ENCODE measurements at places on chromosomes 12 and 14.

DNA sequence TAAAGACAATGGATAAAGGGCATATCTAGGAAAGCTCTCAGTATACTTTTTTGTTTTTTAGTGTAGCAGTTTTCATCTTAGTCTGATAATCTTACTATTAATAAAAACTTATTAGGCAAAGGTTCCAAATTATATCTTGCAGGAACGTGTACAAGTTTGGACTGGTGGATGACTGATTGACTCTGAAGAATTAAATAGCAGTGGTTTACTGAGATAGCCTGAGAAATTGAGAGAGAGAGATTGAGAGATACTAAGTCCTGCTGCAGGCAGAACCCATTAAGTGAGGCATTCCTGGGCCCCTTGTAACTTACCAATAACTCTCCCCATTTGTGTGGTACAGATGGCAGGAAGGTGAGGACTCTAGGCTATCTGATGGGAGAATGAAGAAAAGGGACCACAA, 80.2 kb upstream of the SLC38A2 start:
- DNase-seq: no peak

GRCh38 chr12:179131-179884, 34.6 kb downstream of the SLC6A12 start:
- no peak for DNase-seq

GRCh38 chr12:120158351-120158750, 36.2 kb downstream of the GCN1 start:
- DNase-seq: no peak

- no peak for DNase-seq
Observed at GRCh38 chr12:126742241-126742641, 1524.7 kb upstream of the TMEM132C start.

DNA sequence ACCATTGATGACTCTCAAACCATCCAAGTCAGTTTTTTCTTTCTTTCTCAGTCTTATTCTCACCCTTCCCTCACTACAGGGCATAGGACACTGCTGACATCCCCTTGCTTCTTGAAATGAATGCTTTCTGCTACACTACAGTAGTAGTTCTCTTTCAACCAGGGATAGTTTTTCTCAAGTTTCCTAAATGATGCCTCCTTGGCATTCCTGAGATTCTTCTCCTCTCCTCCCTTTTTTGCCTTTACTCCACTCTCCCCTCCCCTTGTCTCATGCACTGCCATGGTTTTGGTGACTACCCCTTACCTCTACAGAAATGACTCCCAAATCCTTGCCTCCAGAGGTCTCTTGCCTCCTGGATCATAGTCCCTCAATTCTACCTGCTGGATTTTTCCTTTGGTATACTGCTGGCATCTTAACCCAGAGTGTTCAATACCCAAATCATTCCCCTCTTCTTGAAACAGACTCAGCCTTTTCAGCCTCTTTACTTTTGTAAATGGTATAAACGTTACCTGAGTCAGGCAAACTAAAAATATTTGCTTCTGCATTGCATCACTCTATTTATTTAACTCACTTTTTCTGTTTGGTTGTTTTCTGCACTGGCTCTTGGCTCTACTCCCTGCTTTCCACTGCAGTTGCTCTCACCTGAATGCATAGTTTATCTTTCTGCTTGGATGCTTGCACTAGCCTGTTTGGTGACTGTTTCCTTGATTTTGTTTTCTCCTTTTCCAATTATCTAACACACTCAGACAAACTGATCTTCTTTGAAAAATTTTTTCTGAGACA, 211.6 kb upstream of the IGF1 start:
- DNase-seq: no peak

GRCh38 chr12:18612971-18613370, 124.8 kb downstream of the PLCZ1 start:
- DNase-seq: no peak

DNA sequence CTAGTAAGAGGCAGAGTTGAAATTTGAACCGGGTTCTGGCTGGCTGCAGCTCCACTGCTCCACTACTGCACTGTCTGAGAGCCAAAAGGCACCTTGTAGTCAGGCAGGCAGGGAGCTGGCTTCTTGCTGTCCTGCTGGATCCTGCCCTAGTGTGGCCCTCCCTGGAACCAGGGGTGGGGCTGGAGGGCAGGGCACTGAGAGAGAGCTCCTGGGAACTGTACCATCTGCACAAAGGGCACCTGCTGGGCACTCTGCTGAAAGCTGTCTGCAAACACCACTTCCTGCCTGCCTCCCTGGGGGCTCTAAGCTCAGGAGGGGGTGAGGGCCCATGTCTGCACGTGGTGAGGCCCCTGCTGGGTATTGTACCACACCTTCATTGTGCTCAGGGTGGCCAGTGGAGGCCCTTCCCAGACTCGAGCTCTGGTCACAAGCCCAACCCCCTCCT, 19.0 kb upstream of the TCL1B start:
- no peak for DNase-seq
